ENCODE measurements at places on chromosomes 4 and X.

DNA sequence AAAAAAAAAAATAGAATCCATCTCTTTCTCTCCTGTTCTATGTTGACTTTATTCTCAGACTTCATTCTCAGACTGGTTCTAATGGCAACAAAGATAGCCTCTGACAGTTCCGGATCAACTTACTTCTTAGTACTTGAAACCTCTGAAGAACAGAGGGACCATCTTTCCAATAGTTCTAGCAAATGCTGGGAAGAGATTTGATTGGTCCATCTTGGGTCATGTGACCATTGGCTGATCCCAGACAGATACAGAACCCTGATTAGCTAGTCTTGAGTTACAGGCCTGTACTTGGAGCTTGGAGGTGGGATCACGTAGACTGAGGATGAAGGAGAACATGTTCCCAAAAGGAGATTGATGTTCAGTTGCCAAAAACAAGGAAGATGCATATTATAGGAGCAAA, 66.9 kb upstream of the STIM2 start:
- no peak for DNase-seq

DNA sequence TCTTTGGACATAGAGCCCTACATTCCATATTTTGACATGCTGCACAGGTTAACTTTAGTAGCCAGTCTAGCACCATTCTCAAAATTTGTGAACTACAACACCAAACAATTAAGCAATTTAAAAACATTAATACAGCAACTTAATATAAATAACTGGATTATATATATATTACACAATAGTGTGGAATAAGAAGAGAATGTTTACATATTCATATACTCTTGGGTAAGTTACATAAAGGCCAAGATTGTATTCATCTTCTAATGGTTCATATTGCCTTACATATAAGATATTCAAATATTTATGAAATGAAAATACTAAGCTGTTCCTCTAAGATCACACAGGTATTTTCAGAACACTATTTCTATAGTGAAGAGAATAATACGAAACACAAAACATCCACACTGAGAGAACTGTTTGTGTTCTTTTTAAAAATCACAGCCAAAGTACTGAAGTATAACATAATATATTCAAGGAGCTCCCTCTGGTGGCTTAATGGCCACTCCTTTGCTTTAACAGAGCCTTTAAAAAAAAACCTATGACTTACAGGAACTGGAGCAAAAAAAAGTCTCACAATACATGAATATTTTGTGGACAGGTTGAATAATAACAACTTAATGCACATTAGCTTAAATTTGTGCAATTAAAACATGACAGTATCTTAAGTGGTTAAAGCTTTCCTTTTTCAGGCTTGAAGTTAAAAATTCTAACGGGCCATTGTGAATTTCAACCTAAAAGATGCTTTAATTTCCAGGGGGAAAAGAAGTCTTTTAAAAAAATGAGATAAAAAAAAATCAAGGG, 46.2 kb downstream of the NEK1 start:
- no peak for DNase-seq

DNA sequence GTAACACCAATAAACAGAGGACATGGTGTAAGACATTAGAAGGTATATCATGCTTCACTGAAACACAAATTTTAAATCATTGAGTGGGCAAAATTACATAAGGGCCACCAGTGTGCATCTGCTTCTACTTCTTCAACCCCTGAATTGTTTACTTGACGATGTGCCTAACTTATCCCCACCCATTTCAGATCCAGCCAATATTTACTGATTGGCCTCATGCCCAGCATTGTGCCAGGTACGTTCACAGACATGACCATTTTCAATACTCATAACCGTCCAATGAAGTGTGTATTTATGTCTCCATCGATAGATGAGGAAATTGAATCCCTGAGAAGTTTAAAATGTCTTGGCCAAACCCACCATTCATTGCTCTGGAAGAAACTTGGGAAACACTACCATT, 208.3 kb upstream of the MID1 start:
- no peak for DNase-seq

DNA sequence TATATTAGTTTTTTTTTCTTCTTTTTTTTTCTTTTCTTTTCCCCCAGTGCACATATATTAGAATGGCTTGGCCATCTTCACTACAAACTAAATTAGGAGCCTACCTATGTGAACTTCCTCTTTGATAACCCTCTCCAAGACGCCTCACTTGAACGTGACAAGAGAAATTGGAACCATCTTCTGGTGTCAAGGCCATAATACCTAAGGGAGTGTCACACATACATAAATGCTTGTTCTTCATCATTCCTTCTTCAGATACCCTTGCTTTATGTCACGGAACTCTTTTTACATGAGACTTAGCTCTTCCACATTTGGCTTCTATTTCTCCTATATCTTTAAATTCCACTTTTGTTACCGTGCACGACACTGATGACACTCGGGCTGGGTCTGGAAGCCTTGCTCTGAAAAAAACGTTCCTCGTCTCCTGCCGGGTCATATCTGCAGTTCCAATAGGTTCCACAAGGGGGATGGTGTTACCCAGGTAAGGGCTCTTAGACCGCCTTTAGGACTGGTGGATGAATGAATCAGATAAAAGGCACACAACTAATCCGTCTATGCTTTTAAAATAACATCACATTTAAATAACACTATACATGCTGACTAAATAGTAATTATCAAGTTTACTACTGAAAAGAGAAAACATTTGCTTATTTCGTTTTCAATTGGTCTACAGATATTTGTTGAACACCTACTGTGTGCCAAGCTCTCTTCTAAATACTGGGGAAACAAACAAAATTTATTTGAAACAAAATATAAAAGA, 19.9 kb downstream of the DGAT2L6 start:
- no peak for DNase-seq

DNA sequence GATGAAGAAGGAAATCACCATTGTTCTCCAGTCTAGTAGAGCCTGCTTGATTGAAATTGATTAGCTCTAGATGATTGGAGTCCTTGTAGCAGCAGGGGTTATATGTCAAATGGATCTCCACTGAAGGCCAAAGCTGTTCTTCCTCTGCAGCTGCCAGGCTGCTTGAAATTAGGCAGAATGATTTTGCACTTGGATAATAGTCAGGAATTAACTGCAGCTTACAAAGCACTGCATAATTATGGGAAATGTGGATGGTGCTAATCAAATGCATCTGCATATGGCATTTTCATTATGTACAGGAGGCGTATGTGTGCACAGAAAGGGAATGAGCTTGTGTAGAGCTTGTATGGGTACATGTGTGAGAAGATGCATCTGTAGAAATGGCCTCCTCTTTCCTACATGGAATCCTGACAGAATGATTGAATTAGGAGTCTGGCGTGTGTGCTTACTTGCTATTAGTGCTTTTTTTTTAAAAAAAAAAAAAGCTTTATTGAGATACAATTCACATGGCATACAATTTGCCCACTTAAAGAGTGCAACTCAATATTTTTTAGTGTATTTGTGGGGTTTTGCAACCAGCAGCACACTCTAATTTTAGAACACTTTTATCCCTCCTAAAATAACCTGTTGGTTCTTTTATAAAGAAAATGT, 65.9 kb downstream of the TMEM131L start:
- DNase-seq: no peak

DNA sequence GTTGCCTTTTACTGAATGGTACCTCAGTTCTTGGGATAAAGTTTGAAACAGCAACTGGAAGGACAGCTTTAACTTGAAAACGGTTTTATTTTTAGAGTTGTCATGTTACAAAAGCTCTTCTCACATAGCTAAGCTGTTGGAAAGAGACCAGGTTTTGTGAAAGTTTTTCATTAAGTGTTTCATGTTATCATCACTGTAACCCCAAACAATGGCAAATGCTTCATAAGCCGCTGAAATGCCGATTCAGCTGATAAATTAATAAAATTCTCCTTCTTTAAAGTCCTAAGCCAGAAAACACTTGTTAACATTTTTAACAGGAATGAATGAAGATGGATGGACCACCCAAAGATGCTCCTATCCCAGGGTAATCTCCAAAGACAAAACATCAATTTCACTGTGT, 76.1 kb upstream of the IRF2 start:
- no peak for DNase-seq

- no peak for DNase-seq
These were observed 158.2 kb downstream of the C4orf33 start for GRCh38 chr4:129254126-129254525.

DNA sequence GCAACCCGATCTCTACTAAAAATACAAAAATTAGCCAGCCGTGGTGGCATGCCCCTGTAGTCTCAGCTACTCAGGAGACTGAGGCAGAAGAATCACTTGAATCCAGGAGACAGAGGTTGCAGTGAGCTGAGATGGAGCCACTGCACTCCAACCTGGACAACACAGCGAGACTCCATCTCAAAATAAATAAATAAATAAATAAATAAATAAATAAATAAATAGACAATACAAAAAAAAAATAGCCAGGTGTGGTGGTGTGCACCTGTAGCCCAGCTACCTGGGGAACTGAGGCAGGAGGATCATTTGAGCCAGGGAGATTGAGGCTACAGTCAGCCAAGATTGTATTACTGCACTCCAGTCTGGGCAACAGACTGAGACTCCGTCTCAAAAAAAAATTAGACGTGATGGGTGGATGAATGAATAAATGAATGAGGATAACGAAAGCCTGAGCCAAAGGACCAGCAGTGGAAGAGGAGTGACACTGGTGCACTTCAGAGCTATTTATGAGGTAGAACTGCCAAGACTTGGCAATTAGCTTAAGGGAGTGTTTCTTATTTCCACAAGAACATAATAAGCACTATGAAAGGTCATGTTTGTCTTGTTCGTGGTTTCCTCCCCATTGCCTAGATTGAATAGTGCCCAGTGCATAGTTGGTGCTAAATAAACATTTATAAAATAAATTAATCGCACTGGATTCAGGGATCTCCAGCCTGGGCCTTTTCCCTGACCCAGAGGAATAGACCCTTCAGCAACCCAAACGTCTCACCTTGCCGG, 232.2 kb downstream of the IDS start:
- DNase-seq: no peak

- DNase-seq: no peak
These were observed 446.5 kb downstream of the SPRY1 start for GRCh38 chr4:123843137-123843536.

GRCh38 chrX:15350329-15350996, 15.1 kb upstream of the PIGA start:
- DNase-seq: no peak

- no peak for DNase-seq
These were observed 12.5 kb downstream of the TRAPPC2 start for GRCh38 chrX:13721819-13722519.

DNA sequence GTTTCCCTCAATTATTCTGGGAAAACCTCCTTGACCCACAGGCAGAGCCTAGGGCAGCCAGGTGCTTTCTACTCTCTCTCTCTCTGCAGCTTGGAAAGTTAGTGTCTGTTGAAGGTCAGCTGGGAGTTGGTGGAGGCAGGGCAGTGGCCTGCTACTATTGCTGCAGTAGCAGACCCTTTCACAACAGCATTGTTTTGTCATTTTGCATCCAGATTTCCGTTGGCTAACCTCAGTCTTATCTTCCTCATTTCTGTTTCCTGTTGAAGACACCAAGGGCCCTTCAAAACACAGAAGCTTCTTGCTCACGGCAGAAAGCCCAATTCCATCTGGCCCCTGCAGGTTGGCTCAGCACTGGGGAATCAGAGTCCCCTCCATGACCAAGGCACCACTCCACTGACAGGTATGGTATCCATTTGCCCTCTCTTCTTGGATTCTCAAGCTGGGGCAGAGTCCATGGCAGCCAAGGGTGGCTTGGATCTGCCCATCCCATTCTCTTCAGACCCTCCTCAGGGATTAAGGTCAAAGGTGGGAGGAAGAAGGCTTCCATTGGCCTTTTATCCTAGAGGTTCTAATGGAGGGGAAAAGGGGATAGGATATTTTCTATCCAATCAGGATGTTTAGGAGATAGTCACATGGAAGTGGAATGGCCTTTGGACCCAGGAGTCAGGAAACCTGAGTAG, 24.6 kb downstream of the VSIG4 start:
- no peak for DNase-seq

GRCh38 chrX:153750127-153750774, 13.8 kb upstream of the PLXNB3 start:
- no peak for DNase-seq

DNA sequence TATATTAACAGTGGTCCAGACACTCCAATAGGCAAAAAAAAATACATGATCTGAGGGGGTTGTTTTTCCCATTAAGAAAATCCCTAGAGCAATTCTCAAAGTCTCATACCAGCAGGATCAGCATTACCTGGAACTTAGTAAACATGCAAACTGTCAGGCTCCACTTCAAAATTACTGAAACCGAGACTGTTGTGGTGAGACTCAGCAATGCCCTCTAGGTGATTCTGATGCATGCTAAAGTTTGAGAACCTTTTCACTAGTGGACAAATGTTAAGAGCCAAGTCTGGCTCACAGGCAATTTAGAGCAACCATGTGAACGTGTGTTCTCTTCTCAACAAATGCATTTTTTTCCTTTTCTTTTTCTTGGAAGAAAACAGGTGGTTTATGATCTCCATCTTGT, 30.2 kb downstream of the NEK1 start:
- no peak for DNase-seq

DNA sequence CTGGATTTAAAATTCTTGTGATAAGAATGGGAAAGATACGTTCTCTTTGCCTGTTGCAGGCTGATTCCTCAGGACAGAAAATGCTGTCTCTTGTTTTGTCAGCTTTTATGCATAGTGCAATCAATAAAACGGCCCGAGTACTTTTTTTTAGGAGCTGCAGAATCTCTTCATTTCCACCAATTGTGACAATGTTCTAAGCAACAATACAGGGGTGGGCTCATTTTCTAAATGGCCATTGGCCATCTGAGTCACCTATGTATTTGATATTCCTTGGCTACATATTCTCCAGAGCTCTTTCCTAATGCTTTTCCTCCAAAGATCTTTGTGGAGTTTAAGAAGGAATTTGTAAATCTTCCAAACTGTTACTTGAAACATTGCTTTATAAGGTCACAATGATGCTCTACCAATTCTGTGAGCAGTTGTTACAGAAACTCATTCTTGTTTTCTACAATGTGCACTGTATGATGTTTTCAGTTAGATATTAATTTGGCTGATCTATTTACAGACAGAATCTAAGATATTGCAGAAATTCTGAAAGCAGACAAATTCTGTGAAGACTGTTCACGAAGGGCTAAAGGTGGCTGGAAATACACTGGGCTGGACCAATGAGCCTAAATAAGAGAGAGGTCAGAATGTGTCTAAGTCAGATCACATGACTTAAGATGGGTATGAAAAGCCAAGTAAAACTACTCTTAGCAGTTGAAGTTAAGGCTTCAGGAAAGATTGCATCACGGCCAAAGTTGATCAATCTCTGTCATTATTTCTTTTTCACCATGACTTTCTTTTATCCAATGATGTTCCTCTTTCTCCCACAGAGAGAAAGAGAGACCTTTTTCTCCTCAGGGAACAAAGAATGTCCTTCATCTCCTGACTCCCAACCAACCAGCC, 33.4 kb downstream of the TAPT1 start:
- DNase-seq: no peak

DNA sequence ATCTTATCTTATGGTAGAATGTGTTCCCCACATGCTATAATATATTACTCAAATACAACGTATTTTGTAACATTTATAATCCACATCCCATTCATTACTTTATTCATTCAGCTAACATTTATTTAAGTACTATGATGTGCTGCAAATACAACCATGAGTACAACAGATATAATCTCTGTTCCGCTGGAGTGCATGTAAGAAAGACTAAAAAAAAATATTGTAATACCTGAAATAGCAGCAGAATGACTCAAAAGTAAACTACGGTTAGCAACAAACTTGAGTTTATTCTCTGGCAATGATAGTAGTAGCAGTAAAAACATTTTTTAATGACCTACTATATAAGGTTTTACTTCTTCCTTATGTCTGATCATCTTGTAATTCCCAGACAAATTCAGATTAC, 1776.3 kb downstream of the STIM2 start:
- no peak for DNase-seq

- DNase-seq: no peak
These were observed 72.4 kb upstream of the IL2 start for GRCh38 chr4:122528879-122529278.

- no peak for DNase-seq
These were observed 88.6 kb upstream of the IL1RAPL1 start for GRCh38 chrX:28498658-28499057.

All from T-helper 2 cell (primary cell).